ENCODE measurements at places on chromosomes 3 and 15.
A peak's percentile ranks its signal among the peaks of the same experiment; 100 is the strongest.

GRCh38 chr3:126607214-126607908, 47.6 kb downstream of the TXNRD3 start:
- DNase-seq = peak; percentile 68

DNA sequence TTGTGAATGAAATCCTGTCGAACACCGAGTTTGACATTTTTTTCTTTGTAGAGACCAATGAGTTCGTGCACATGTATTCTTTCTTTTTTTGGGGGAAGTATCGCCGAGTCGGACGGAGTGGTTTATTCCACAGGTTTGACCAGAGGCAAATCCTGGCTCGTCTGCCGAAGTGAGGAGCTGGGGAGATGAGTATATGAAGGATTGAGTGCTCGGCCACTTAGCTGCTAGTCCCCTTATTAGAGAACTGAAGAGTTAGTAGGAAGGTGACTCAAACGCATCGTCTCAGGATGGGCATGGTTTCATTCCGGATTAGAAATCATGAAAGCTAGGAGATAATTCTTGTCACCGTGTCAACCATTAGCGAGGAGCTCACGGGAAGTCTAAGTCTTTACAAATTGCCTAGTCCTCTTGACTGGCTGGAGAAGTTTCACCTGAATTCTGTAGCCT, 154.7 kb upstream of the GOLIM4 start:
- no peak for DNase-seq

GRCh38 chr15:39438799-39439592, 141.9 kb upstream of the THBS1 start:
- no peak for DNase-seq

GRCh38 chr3:8734908-8735307, 1.3 kb downstream of the CAV3 start:
- DNase-seq = no peak

DNA sequence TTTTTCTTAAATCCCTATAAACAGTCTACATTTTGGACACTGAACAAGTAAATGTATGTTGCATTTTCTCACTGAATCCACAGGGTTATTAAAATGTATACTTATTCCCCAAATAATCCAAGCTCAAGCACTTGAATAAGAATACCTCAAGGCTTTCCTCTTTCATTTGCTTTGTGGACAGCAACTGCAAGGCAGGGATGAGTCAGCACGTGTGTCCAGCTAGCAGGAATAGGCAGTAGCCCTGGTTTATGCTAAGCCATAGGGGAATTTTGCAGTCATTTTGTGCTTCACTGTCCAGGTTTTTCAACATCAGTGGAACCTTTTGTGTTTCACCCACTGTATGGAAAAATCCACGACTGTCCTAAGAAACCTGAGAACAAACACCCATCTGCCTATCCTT, 96.7 kb upstream of the KCNMB2 start:
- DNase-seq = peak; percentile 74

DNA sequence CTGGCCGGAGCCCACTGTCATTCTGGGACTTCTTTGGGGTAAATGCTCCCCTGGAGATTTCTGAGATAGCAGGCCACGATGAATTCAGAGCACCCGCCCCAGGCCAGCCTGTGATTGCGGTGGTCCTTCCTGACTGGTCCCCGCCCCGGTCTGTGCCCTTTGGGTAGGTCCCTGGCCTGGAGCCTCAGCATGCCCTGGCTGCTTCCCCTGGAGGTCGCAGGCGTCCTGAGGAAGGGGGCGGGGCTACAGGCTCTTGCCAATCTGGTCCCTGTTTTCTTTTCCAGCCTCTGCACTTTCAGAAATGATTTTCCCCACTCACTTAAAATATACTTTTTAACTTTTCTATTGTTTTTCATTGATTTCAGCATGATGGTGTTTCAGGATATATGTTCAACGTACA, 250.2 kb upstream of the ATP10A start:
- DNase-seq = no peak

GRCh38 chr3:86814321-86814720, 176.6 kb downstream of the VGLL3 start:
- peak; percentile 41 for DNase-seq

- DNase-seq = peak; percentile 24
These were observed 89.9 kb downstream of the RBMS3 start for GRCh38 chr3:29370476-29371420.

GRCh38 chr3:113070072-113070640, 79.4 kb downstream of the GTPBP8 start:
- DNase-seq = peak; percentile 68

DNA sequence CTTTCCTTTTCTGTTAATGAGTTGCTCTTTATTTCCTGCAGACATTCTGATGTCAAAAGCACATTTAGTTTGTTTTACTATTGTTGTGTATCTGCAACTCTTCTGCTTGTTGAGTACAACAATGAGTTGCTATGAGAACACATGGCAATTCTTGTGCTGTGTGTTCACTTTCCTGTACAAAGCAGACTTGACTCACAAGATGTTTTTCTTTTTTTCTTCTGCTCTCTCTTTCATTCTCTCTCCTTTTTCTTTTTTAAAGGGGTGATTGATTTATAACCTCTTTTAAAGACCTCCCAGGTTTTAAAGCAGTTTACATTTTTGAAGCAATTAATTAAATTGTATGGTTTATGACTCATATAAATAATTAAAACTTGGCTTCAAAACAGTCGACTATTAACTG, 31.6 kb upstream of the ABHD10 start:
- no peak for DNase-seq

DNA sequence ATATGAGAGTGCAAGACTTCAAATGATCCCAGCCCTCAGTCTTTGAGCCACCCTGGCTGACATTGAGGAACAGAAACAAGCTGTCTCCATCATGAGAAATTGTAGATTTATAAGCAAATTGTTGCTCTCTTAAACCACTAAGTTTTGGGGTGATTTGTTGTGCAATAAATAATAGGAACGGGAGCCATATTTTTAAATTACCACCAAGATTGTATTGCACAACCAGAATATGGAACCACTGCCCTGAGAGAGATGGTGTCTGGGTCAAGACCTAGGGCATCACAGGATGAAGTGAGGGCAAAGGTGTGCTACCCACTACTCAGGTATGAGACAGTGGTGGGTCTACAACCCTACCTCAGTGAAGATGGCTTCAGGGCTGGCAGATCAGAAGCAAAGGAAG, 2.3 kb upstream of the CFAP92 start:
- no peak for DNase-seq

DNA sequence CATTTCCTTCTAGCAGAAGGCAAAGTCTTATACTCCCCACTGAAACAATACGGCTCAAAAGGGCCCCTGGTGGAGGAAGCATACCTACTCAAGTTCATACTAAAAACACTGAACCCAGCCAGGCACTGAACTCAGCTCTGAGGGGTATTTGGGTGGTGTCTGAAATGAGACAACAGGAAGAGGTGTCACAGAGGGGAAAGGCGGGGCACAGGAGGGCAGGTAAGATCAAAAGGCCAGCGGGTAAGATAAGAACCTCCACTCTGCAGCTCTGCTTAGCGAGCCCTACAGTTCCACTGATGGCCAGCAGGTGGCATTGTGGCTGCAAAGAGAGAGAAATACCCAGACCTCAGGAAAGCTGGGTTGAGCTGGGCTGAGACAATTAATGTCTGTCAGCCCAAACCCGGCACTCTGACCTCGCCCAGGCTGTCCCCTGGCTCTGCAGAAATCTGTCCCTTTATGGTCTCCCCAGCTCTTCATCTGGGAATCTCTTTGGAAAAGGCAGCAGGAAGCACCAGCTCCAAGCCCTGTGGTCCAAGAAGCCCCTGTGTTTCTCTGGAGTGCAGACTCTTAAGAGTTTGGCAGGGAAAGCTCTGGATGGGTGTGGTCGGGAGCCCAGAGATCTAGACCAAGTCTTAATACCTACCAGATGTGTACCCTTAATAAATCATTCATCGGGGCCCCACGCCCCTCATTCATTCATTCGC, 8.4 kb downstream of the MFGE8 start:
- peak; percentile 74 for DNase-seq

DNA sequence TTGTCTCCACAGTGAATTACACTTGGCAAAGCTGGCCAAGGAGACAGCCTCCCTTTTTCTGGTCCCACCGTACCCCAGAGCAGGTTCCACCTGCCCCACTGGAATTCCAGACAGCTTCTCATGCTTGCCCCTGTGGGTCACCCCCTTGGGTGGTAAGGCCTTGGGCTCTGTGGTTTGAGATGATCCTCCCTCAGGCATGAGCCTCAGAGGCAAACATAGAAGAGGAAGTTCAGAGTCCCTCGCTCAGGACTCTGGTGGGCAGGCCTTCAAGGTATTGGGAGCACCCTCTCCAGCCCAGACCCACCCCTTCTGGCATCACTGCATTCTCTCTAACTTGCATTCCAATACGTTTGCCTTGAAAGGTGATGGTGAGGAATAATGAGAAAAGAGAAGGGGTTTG, 17.6 kb upstream of the UBA7 start:
- no peak for DNase-seq

DNA sequence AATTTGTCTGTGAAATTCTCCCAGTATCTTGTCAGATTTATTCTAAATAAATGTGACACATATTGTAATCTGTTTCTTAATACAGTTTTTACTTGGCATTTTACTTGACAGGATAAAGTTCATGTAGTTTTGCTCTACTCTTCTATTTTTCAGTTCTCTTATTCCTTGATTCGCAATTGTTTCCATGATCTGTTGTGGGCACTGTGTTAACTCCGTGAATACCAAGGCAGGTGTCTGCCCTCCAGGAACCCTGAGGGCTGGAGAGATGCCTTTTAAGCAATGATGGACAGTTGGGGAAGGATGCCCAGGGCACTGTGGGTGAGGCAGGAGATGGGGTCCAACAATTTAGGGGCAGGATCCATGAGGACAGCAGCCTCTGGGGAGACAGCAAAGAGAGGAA, 3.1 kb downstream of the CLDN11 start:
- no peak for DNase-seq

- no peak for DNase-seq
These were observed 327.8 kb upstream of the ATP11B start for GRCh38 chr3:182465301-182466185.

DNA sequence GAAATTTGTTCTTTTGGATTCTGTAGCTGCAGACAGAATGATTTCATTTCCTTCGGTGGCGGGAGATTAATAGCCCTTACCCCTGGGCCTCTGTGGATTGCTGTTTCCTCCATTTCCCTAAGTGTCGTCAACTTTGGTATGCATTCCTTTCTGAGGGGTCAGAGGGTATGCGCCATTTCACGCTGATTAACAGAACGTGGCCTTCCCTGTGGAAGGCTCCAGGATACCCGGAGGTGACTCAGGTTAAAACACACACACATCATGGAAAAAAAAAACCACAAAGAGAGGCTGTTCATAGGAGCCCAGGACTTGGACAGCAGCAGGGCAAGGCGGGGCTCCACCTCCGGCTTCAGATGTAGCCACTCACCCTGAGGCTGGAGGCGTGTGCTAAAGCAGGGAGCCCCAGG, 51.9 kb downstream of the EPHB1 start:
- peak; percentile 99 for DNase-seq

DNA sequence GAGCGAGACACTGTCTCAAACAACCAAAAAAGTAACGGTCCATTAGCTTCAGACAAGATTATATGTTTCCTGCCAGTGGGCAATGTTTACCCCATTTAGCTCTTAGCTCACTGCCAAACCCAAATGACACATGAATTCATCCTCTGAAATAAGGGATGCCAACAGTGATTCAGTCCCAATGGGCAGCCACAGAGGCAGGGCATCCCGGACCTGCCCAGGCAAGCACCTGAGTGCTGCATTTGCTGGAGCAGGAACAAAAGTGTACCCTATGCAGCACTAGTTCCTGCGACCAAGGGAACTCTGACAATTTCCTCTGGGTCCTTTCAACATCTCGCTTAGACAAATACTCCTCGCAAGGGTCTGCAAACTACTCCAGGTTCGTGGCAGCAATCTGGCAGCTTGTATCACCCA, 8.0 kb downstream of the IP6K2 start:
- no peak for DNase-seq

GRCh38 chr3:190617185-190617584, 103.3 kb downstream of the IL1RAP start:
- DNase-seq = no peak

- DNase-seq = no peak
These were observed 75.4 kb downstream of the REC114 start for GRCh38 chr15:73518180-73518862.

DNA sequence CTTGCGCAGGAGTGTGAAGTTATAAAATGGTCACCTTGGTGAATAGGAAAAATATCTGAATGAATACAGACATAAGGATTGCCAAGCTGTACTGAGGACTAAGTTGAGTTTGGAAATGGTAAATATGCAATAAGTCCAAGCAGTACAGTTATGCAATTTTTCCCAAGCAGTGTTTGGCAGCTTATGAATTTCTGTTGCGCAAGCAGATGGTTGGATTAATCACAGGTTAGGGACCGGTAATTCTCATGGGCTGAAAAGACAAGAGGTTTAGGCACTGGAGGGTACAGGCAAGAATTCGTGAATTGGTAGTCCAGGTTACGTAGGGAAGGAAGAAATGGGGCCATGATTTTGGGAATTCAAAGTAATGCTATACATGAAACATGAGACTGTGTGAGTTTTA, 210.3 kb downstream of the RAP2B start:
- DNase-seq = no peak

DNA sequence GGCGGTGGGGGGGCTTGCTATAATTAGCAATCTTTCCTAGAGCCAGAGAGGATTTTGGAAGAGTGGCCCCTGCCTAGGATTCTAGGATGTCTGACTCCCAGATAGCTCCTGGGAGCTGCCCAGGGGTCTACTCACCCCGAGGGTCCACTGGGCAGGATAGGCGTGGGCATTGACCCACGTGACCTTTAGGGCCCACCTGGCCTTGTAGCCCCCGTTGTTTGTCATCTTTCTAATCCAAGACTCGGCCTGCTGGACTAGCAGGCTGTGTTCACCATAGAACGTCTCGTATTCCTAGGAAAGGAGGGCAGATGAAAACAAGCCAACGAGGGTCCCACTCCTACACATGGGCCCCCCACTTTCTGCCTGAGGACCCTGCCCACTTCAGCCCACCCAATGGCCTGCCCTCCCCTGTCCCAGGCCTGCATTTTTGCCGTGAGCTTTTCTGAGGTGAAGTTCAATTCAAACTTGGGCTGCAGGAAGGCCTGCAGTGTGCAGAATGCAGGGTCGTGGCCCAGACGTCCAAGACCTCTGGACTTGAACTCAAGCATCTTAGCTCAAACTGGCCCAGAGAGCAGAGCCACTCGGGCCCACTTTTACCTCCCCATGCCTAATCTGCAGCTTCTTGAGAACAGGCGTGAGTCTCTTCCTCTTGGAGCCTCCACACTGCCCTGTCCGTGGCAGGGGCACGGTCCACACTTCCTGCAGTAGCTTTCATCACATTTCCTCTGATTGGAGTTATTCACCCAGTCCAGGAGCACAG, 41.5 kb downstream of the MUC4 start:
- DNase-seq = no peak

GRCh38 chr15:79450648-79451047, 18.5 kb downstream of the MINAR1 start:
- no peak for DNase-seq

GRCh38 chr3:151900884-151901643, 27.6 kb downstream of the SUCNR1 start:
- peak; percentile 69 for DNase-seq

- no peak for DNase-seq
These were observed 862.5 kb downstream of the CADM2 start for GRCh38 chr3:85821130-85821756.

DNA sequence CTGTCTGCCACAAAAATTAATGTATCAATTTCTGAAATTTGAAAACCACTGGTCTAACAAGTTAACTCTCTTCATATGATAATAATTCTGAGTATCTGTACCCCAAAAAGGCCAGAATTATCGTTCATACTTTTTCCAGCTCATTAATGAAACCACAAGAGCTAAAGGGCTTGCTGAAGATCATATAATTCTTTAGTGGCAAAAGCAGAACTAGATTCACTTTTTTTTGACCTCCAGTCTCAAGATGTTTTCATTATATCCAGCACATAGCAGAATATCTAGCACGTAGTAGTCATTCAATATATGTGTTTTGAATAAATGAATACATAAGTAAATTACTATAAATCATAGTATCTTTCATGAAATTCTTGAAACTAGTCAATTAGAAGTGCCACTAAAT, 246.7 kb upstream of the KCNH8 start:
- DNase-seq = no peak

All from RPMI7951 (cell line).